ENCODE measurements at places on chromosomes 16 and 17.

- no peak for DNase-seq
Observed at GRCh38 chr16:64829678-64830077, 292.2 kb downstream of the CDH11 start.

GRCh38 chr17:42563143-42563509, 1.2 kb downstream of the COASY start:
- DNase-seq = no peak

GRCh38 chr17:82334622-82335394, 1.2 kb upstream of the SECTM1 start:
- DNase-seq = no peak

GRCh38 chr17:65604070-65604469, 42.6 kb upstream of the AXIN2 start:
- DNase-seq = no peak

- no peak for DNase-seq
Observed at GRCh38 chr17:75808905-75809621, 24.5 kb downstream of the UNK start.

DNA sequence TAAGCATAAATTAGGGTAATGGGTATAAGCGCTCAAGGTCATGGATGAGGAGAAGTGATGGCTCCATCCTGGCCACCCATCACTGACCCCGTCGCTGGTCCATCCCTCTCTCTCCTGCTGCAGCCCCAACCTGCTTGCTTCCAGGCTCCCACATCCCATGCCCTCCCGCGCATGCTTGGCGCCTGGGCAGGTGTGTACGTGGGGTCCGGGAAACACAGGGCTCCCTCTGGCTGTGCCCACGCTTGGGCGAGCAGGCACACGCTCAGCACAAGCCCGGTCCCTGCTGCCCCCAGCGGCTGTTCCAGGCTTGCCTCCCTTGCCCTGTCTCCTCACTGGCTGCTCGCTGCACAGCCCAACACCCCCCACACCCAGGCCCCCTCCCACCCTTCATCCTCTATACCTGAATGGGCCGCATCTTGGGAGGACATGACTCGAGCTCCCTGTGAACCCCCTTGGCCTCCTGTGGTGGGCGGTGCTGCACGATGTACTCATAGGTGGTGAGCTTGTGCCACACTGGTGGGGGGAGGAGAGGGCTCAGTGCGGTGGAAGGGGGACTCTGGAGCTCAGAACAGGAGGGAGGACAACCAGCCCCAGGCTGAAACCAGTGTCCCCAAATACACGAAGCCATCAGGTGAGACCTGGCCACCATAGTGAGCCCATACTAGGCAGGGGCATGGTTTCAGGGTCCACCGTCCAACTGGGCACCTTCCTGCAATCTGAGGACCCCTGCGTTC, 4.7 kb upstream of the TPPP3 start:
- DNase-seq = no peak

DNA sequence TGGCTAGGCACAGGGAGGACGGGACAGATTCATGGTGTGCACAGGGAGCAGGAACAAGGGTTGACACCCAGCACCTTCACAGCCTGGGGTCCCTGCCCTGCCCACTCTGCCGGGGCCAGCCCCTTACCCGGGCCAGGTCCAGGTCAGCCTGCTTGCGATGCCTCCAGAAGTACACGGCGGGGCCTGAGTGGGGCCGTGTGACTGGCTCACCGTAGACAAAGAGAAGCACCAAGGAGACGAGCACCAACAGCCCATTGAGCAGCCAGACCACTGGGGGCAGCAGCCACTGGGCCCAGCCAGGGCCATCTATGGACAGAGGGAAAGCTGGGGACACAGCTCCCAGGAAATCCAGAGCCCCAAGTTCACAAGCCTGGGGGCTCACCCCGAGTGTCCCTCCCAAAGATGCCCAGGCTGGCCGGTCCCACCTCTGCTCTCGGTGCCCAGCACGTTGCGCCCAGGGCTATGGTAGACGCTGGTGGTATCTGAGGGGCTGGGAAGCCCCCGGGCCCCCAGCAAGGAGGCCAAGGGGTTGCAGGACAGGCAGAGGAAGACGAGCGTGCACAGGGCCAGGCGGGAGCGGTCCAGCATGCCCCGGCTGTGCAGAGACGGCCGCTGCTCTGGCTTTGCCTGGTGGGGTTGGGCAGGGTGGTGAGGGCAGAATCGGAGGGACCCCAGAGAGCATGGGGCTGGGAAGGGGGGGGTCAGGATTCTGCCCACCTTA, 19.8 kb downstream of the SREBF1 start:
- DNase-seq = no peak

GRCh38 chr17:50238601-50239280, 35.5 kb upstream of the TMEM92 start:
- no peak for DNase-seq

DNA sequence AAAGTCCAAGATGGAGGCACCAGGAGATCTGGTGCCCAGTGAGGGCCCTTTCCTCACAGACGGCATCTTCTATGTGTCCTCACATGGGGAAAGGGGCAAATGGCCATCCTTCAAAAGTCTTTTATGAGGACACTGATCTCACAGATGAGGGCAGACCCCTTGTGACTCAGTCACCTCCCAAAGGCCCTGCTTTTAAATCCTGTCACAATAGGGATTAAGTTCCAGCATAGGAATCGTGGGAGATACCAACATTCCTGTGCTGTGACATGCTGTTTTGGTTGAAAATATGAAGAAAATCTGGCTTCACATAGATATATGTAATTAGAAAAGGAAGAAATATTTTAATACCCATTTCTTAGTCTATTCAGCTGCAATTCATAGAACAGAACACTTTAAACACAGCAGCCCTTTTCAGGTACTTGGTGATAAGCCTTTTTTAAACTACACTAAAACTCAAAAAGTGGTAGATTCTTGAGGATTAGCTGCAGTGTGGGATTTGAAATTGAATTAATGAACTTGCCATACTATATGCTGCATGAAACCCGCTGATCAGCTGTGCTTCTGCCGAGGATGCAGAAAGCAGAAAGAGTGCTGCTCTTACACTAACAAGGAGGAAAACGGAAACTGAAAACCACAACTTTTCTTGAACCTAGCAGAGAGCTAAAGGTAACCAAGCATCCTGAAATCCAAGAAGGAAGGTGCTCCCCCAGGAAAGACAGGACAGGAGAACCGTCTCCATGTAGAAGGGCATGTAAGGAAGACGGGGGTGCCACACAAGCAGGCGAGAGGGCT, 32.7 kb downstream of the VPS53 start:
- no peak for DNase-seq

- no peak for DNase-seq
Observed at GRCh38 chr16:290015-290680, 7.2 kb downstream of the PDIA2 start.
